ENCODE measurements at places on chromosomes 7 and 10.

DNA sequence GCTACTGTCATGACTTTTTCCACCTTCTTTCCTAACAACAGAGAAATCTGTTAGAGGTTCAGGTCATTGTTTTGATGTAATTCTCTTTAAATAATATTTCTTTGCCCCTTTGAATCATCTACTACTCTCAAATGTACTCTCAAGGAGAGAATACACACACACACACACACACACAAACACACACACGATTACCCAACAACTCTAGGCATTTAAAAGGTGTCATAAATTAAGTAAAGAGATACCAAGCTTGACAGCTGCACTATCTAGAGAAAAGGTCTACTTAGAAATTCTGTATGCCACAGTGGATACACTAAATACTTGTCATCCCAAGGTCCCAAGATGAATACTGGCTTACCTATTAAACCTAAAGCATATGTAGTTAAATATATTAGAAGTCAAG is 4.8 kb downstream of the PANK1 start:
- no peak for DNase-seq

DNA sequence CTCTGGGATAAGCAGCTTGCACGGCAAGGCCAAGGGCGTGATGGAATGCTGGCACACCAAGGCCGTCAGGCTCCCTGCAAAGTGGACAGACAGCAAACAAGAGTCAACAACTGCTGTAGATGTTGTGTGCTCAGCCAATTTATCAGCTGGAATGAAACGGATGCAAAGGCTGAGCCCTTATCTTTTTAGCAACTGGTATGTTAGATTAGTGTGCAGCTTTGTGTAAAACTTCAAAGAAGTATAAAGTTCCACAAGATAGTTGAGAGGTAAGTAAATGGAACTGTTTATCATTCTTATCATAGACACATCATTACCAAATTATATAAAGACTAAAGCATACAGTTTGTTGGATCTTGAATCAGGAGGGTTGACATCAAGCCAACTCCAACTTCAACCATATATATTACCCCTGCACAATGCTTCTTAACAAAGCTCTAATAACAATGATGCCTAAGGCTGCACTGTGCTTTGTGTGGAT is 289.0 kb downstream of the TNS3 start:
- DNase-seq, result no peak

DNA sequence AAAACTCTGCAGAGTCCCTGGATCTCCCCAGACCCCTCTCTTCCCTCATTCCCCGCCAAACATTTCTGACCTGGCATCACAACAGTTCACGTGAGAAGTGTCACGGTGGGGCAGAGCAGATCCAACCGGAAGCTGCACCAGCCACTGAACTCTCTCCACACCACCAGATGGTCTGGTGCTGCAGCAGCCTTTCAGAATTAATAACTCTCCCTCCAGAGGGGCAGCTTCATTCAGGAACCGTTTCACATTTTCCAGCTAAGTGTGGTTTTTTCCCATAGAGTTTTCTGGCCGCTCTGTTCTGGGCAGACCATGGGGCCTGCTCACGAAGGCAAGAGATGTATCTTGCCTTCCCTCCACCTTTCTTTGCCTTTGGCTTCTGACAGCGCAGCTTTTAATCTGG is 486.7 kb upstream of the GALNT17 start:
- no peak for DNase-seq

DNA sequence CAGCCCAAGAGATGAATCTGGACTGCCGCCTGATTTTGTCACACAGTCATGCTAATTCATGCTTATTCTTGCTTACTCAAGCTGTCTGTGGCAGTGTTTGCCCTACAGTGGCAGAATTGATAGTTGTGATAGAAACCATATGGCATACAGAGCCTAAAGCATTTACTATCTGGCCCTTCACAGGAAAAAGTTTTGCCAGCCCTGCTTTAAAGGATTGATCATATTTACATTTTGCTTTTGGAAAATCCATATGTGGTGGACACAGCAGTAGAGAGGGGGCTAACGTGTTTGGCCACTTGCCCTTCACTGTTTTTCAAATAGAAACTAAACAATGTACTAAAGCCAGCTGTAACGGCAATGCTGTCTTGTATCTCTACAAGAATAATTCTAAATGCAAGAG is 974.0 kb upstream of the GHITM start:
- DNase-seq, result no peak

DNA sequence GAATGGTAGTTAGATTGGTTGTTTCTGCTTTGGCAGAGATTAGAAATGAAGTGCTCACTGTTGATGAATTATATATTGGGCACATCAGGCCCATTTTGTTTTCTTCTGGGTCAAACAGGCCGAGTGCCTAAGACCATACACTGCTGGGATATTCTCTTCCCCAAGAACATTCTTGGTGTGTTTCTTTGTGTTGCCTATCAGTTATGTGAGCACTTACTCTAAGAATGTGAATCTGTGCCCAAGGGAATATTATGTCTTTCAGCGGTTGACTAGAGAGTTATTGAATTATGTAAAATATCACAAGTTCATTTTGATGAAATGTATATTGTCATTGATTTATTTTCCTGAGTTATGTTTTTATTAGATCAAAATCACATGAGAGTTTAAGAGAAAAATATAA is 255.5 kb upstream of the SMIM30 start:
- DNase-seq, result no peak

DNA sequence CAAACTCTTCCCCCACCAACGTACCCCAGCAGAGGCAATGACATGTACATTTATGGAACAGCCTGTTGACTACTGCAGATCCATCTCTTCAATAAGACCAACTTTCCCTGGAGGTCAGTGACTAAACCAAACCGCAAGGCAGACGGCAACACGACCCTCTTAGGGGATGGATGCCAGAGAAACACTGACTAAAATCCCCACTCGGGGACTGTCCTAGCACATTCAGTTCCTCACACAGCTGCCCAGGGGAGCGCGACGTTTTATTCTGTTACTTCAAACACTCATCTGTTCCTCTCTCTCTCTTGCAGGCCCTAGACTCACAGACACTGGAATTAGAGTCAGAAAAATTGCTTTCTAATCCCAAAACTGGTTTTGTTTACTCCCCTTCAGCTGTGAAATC is 146.5 kb upstream of the PRSS1 start:
- DNase-seq, result no peak

GRCh38 chr10:128907155-128907941 is 559.7 kb upstream of the MGMT start:
- no peak for DNase-seq

DNA sequence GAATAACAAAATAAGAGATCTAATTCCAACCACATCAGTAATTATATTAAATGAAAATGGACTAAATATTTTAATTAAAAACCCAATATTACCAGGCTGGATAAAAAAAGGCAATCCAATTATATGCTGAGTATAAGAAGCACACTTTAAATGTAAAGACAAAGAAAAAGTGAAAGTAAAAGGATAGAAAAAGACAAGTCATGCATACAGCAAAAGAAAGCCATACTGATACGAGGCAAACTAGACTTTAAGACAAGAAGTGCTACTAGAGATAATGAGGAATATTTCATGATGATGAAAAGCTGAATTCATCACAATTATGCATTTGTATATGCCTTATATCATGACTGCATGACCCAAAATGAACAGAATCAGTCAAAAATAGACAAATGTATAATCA is 628.6 kb downstream of the PHTF2 start:
- DNase-seq, result no peak

DNA sequence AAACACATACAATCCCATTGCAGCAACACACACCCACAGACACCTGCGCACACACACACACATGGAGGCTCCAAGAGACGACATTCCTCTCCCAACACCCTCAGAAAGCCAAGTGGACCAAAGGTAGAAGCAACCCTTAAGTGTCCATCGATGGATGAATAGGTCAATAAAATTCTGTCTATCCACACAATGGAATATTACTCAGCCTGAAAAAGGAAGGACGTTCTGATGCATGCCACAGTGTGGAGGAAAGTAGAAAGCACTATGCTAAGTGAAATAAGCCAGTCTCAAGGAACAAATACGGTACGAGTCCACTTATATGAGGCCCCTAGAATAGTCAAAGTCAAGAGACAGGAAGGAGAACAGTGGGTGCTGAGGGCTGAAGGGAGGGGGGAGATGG is 174.4 kb downstream of the GRID1 start:
- no peak for DNase-seq

GRCh38 chr10:89627830-89628229 is 17.2 kb downstream of the PANK1 start:
- no peak for DNase-seq

DNA sequence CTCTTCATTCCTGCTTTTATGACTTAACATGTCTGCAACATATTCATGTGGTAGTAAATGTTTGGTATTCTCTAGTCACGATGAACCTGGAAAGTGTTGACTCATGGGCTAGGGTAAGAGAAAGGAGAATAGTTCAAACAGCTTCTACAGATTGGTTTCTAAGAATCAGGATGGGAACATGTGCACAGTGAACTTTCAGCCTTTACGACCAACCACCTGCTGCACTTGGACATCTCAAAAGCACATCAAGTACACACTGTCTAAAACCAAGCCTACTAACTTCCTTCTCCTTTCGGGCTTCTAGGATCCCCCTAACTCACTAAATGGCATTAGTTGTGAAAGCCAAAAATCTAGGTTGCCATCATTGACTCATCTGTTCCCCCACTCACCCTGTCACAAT is 85.5 kb downstream of the CUL2 start:
- no peak for DNase-seq

- DNase-seq, result peak; percentile 91
Measured at GRCh38 chr10:93445097-93445960, 36.8 kb downstream of the MYOF start.

GRCh38 chr10:3684891-3685290 is 100.1 kb downstream of the KLF6 start:
- no peak for DNase-seq

DNA sequence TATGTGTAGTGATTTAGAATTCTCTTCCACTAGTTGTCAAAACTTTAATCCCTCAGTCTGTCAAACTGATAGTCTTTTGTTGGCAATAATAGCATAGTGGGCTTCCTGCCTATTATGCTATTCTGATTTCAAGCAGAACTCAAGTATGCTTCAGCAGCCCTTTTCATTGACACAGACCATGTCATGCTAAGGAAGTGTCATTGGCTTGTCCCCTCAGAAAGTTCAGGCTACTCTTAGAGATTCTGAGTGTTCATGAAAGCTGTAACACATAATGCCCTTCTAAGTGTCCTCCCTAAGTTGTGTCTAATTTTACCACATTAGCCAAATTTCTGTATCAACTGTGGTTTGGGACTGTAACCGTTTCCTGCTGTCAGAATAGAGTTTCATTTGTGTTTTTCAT is 198.7 kb downstream of the THSD7A start:
- no peak for DNase-seq

DNA sequence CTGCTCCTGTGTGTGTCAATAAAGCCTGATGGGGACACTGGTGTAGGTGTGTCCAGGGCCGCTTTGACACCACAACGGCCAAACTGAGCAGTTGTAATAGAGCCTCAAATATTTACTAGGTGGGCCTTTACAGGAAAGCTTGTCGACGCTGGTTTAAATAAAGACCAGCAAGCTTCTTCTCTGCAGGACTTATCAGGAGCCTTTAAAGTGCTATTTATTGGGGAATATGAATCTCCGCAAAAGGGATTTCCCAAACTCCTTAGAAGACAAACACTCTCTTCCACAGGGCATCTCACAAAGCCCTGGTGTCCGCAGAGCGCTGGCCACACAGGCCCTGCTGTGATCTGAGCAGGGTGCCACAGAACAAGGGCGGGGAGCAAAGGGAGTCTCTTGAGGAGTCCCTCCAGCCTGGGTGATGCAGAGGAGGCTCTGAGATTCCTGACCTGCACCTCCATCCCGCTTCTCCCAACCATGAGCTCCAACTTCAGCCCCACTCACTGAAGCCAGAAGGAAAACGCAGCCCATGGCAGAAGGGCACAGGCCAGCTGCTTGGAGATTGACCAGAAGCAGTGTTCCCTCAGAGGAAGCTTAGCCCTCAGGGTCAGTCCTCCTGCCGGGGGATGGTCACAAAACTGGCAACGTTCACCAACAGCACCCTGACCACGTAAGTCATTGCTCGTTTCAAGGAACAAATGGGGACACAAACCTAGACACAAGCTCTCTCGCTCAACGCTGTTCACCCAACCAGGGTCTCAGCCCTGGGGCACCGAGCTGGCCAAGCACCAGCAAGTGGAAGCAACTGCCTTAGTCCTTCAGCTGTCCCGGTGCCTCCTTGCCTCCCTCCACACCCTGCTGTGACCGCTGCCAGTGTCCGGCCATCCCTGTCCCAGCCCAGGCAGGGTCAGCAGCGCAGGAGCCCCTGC is 129.5 kb downstream of the OAT start:
- DNase-seq, result no peak

DNA sequence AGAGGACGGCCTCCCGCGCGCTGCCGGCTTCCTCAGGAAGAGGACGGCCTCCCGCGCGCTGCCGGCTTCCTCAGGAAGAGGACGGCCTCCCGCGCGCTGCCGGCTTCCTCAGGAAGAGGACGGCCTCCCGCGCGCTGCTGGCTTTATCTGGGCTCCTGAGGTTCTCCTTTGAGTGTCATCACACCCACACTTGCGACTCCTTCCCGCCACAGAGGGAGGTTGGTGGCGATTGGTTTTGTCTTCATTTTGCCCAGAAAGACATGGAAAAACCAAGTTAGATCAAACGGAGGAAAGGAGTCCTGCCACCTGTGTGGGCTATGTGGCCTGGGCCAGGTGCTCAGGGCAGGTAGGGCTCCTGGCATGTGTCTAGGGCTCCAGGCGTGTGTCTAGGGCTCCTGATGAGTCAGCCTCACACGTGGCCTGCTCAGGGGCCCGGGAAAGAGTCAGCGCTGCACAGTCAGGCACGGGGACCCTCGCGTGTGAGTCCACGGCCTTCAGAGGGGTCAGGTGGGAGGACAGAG is 138.0 kb downstream of the VIPR2 start:
- no peak for DNase-seq

Measured in thoracic aorta (tissue), 2 donors.